ENCODE measurements at places on chromosomes 3 and 15.
A peak's percentile ranks its signal among the peaks of the same experiment; 100 is the strongest.

- no peak for DNase-seq
Observed at GRCh38 chr3:189121092-189121491, 50.7 kb upstream of the TPRG1 start.

GRCh38 chr15:75203908-75204263 is 2.2 kb downstream of the C15orf39 start:
- peak; percentile 32 for DNase-seq

DNA sequence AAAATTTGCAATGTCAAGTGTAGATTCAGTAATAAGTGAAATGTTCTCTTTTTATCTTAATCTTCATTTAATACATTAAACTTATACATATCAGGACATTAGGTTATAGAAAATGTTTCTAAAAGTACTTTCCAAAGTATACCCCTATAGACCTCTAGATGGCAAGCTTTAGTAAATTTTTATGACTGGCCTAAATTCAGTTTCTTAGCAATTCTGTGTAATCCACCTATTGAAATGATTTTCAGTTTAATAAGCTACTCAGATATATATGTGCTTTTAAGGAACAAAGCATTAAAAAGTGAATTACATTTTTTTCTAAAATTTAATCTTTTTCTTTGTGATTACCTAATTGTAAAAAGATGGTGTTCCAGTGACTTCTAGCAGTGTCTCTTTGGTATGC is 342.2 kb downstream of the GBE1 start:
- DNase-seq: no peak

- no peak for DNase-seq
Observed at GRCh38 chr15:74136540-74136813, 6.1 kb downstream of the ISLR2 start.

GRCh38 chr15:52010633-52011595 is 8.1 kb upstream of the MAPK6 start:
- DNase-seq: peak; percentile 43

- no peak for DNase-seq
Observed at GRCh38 chr3:15612001-15612400, 10.5 kb downstream of the BTD start.

All from activated CD4-positive, alpha-beta memory T cell treated with anti-CD3 and anti-CD28 coated beads, Interleukin-2, amount 10 ng/mL, durations not matched to agents 7 days and 5 days (primary cell).